ENCODE measurements at places on chromosomes 2 and 18.

DNA sequence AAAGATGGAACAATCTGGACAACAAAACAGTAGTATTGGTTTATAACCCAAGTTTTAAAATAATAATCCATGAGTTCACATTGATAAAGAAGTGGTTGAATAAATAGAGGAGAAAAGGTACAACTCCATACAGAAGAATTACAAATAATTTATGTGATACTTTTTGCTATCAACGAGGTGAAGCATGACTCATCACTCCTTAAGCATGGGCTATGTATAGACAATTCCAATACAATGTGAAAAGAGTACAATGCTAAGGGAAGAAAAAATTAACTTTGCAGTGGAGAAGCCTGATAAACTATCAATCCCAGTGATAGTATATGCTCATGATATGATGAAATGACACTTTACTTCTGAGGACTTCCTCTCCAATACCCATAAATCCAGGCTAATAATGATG lies 312.9 kb downstream of the GULP1 start:
- no peak for DNase-seq

GRCh38 chr2:73979021-73979420 lies 5.7 kb upstream of the TET3 start:
- DNase-seq = no peak

DNA sequence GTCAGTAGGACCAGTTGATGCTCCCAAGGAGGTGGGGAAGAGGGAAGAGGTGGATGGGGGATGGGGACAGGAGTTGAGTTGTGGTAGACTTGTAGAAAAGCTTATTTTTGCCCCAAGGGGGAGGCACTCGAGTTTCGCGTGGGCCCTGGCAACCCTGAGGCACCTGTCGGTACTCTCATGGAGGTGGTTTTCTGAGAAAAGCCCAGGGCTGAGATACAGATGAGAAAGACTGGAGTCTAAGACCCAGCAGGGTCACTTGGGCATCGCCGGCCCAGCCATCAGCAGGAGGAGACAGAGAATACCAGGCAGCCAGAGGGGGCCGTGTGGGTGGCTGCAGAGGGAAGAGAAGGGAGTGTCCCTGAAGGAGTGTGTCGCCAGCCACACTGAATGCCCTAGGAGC lies 57.7 kb upstream of the HPCAL1 start:
- no peak for DNase-seq

DNA sequence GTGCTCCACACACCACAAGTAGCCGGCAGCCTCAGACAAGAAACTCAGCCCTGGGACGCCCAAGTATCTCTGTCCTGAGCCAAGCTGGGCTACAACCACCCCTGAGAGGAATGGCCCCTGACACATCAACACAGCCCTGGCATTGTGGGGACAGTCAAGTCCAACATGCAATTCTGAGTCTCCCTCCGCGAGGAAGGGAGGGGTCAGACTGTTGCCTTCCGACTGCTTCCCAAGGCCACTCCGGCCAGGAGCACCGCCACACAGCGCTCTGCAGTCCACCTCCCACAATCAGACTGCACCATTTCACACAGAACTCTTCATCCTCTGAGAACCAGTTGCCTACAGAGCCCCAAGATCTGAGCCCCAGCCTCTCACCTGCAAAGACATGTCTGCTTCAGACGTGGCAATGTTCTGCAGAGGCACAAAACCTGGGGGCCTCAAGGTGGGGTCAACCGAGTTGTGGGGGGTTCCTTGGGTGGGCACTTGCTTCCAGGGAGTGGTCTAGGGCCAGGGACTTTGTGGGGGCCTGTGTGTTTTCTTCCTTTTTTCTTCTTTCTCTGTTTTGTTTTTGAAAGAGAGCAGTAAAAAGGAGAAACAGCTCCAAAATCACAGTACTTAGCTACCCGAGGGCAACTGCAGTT lies 76.7 kb upstream of the SALL3 start:
- no peak for DNase-seq

GRCh38 chr2:71680925-71681324 lies 227.6 kb downstream of the DYSF start:
- DNase-seq = no peak

Measured in endothelial cell (in vitro differentiated cells).